Central memory CD8-positive, alpha-beta T cell (primary cell): ENCODE measurements at places on chromosomes 6 and 20.

GRCh38 chr6:11785415-11785773 is 6.8 kb upstream of the ADTRP start:
- DNase-seq = no peak

GRCh38 chr6:130019326-130020072 is 1.1 kb downstream of the L3MBTL3 start:
- DNase-seq = peak; percentile 24

DNA sequence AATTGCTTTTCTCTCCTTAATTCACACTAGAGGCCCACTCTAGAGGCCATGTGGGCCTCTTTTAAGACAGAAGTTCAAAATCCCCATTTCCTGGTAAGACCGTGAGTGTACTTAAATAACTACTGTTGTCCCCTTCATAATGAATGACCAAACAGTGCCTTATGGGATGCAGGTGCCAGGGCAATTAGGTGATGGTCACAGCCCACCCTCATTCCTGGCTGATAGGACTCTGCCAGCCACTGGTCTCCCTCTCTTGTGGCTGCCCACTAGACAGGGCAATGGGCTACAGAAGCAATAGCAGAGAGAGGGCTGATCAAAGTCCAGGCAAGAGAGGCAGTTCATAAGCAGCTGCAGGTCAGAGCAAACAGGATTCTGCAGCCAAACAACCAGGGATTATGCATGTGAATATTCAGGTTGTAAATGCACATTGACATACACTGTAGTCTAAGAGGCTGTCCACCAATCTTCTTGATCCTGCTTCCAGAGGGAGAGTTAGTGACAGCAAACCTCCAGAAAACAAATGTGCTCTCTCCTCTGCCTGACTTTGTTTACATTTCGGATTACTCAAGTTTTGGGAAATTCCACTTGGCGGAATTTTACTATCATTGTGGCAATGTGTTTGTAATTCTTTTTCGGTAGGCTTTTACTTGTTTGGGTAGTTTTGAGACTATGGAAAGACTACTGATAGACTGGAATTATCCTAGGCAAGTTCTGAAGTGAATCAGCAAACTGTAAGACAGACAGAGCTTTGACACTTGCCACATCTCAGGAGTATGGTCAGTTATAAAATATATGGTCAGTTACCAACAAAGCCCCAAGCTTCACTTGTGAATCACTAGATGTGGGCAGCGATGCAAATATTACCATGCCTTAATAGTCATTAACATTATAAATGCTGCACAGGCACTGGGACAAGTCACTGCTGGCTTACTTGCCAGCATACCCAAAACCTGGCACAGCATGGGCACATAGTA is 12.8 kb downstream of the PTPRK start:
- no peak for DNase-seq

GRCh38 chr20:16003310-16003709 is 569.9 kb downstream of the KIF16B start:
- no peak for DNase-seq

DNA sequence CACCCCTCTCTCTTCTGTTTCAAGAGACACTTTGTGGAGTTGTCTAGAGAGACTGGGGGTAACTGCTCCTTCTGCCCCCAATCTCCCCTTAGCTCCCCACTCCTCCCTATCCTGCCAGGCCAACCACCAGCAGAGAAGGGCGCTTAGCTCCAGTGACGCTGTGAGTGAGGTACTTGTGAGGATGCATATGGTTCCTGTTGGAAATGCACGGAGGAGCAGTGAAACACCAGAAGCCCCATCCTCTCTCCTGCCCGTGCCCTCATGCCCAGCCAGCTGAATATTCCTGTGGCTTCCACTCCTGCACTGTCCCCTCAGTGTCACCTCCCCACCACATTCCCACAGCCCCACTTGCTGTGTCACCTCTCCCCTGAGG is 11.9 kb downstream of the NT5E start:
- no peak for DNase-seq

GRCh38 chr20:38173237-38174156 is 8.4 kb upstream of the TGM2 start:
- DNase-seq = no peak

DNA sequence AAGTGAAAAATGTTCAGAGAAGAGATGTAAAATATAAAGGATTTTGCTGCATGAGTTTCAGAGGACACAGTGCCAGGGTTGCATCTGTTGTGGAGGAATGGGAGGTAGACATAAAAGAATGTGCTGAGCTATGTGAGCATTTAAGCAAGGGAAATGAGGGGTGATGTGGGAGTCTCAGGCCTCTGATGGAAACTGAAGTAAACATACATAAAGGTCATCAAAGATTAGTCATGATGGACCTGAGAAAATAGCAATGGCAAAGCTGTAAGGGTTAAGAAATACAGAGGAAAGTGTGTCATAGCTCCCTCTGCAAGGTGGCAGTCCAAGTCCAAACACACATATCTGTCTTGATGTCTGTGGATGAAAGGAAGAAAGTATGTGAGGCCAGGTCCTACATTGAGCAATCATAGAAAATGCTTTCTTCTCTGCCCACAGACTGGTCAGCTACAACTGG is 306.6 kb upstream of the ECI2 start:
- DNase-seq = no peak
